ENCODE measurements at places on chromosomes 2 and 18.

GRCh38 chr2:151114874-151115273 lies 146.8 kb downstream of the RBM43 start:
- no peak for DNase-seq

GRCh38 chr2:67213270-67213670 lies 183.9 kb upstream of the ETAA1 start:
- DNase-seq: peak; percentile 95

DNA sequence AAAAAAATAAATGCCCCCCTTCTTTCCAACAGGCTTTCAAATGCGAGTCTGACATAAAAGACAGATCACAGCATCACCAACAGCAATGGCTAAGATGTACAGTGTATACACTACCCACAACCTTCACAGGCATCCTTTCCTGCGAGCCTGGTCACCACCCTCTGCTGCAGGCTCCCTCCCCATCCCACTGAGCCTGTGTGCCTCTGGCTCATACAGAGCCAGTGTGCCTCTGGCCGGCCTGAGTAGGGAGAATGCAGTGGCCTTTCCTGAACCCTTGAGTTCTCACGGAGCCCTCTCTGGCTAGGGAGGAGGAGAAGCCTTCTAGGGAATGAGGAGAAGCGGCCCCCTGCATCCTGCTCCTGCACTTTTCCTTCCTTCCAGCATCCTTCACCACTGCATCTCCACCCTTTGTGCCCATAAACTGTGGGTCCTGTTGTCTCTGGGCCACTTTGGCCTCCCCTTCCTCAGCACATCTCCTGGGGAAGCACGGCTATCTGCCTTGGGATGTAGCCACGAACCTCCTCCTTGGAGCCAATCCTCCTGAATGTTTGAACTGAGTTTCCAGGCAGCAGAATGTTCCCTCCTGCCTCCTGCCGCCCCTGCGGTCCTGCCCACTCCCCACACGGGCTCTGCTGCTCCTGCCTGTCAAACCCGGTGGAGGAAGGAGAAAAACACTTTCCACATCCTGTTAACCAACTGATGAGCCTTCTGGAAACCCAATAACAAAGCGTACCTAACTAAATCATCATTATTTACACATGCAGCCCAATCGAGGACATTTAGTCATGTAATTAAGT lies 22.5 kb downstream of the GYPC start:
- no peak for DNase-seq

GRCh38 chr2:43648994-43649701 lies 12.1 kb downstream of the PLEKHH2 start:
- DNase-seq: no peak

- DNase-seq: peak; percentile 60
Measured at GRCh38 chr2:219352448-219353023, 20.0 kb upstream of the RESP18 start.

GRCh38 chr18:11651899-11652298 lies 37.2 kb upstream of the GNAL start:
- no peak for DNase-seq

DNA sequence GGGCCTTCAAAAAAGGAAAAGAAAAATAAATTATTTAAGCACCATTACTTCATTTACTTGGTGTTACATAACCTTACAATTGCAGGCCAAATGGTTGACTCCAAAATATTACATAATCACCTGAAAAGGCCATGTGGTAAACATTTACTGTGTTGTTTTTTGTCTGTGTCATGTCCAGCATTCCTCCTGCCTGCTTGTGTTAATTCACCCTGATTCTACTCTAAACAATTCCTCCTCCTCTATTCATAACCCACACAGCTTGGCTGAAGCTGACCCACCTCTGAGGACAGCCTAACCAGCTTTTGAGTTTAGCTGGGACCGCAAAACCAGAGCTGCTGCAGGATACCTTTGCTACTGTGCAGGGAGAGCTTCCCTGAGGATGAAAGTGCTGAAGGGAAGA lies 35.4 kb downstream of the TMX3 start:
- no peak for DNase-seq

DNA sequence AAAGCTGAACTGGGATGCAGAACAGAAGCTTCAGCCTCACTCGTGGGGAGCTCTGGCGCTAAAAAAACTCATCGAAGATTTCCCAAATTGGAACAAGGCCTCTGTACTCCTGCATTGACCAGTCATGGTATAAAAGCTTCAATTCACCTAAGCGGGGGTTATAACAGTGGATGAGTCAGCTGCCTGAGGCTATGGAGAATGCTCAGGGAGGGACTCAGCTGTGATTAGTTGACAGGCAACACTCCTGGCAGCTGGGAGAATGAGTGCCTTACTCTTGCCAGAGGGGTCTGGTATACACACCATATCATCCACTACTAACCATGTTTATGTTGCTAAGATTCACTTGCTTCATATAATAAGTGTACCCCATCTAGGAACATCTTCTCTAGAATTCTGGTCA lies 350.6 kb upstream of the VRK2 start:
- DNase-seq: no peak

- peak; percentile 49 for DNase-seq
Measured at GRCh38 chr2:26477911-26478253, at the start of gene OTOF. Gene OTOF (minus strand): TSS chr2:26478124.

DNA sequence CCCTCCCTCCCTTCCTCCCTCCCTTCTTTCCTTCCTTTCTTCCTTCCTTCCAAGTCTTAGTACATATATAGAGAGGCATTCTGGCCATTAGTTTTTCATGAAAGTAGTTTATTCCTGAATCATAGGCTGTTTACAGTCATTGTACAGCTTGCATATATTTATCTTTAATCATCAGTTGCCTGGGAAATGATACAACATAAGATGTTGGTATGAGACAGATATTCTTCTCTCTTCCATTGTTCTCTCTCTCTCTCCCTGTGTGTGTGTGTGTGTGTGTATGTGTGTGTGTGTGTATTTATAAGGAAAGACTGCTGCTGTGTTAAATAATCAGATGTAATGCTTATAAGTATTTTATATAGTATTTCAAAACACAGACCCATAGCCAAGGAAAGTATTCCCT lies 289.8 kb upstream of the UBE2E3 start:
- DNase-seq: no peak

DNA sequence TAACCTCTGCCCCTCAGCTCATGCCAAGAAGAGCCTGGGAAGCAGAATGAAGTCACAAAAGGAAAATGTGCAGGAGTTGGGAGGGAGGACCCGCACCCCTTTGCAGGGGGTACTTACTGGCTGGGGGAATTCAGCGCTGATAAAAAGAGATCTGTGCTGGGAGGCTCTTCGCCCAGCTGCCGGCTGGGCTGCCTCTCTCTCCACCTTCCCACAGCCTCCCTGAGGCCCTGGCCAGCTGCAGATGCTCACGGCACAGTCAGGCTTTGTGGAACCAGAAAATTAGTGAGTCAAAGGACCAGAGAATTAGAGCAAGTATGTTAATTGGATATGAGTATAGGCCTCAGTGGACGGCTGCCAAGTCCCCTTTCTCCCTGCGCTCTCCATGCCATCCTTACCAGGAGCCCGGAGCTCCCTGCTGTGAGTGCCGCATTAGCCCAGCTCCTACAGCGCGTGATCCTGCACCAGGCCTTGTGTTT lies 181.7 kb upstream of the SH3BP4 start:
- DNase-seq: no peak

DNA sequence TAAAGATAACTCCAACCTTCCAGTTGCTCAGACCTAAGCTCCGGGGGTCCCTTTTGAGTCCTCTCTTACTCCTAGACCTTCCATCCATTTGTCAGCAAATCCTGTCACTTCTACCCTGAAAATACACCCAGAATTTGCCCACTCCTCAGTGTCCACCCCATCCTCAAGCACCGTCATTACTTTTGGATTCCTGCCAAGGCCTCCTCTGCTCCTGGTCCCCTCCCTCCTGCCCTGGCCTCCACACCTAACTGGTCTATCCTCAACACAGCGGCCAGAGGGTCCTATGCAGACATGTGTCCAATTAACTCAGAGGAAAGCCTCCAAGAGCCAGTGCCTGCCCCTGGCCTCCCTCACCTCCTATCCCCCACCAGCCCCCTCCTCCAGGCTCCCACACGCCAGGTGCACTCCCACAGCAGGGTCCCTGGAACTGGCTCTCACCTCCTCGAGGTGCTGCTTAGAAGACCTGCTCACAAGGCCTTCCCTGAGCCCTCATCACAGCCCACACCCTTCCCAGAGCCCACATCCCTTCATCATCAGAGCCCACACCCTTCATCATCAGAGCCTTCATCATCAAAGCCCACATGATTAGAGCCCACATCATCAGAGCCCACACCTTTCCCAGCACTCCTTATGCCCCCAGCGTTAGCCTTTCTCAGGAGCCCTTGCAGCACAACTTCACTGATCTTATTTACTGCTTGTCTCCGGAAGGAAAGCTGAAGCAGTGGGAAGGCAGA lies 20.4 kb downstream of the FAM178B start:
- no peak for DNase-seq

GRCh38 chr2:149167001-149167780 lies 128.7 kb downstream of the LYPD6B start:
- DNase-seq: no peak

Measured in SK-N-DZ (cell line).